ENCODE measurements at places on chromosomes 4 and X. TPM values are rescaled to one million over a fixed set of nuclear protein-coding genes. Genes with fewer than 3 reads are reported as not detected.

DNA sequence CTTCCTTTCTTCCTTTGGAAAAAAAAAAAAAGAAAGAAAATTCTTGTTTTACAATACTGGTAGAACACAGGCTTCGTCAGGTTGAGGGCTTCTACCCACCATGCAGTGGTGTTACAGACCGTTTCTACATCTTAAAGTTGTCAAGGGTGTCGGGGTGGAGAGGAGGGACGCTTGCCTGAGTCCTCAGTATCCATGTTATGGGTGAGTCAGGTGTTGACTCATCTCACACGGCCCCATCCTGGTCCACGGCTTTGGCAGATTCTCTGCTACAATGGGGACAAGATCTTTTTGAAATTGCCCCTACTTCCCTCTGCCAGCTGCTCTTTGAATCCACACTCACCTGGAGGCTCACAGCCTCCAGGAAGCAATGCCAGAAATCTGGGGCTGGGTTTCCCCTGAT, 310.3 kb upstream of the ZFP42 start:
- DNase-seq, result no peak
- no peaks in the 10 kb centered on the region for H3K27me3 ChIP-seq
- no peaks in the 10 kb centered on the region for H3K36me3 ChIP-seq
- no peaks in the 10 kb centered on the region for H3K4me1 ChIP-seq

DNA sequence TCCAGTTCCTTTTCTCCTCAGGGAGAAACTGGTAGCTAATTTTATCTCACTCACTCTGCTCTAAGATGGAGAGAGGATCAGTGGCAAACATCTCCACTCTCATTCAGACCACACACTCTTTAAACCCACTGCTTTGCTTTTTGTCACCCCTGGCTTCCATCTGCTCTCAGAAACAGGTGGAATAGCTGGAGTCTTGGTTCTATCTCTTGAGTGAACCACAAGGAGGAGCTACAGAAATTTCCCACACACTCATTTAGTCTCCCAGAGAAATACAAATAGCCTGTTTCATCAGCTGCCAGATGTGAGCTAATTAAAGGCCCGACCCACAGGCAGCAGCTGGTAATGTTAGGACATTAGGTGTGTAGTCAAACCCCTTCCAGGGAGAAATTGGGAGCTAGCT, 96.6 kb downstream of the STPG2 start:
- H3K4me3 ChIP-seq, result no peak overlapping the region
- no peaks in the 10 kb centered on the region for H3K27me3 ChIP-seq
- H3K4me1 ChIP-seq, result no peaks in the 10 kb centered on the region
- DNase-seq, result no peak
- H3K27ac ChIP-seq, result no peak overlapping the region

- no peak overlapping the region for H3K27ac ChIP-seq
- H3K4me1 ChIP-seq, result peaks cover 20% of the 10 kb centered on the region
- no peaks in the 10 kb centered on the region for H3K36me3 ChIP-seq
- H3K4me3 ChIP-seq, result no peak overlapping the region
These were observed 1.5 kb downstream of the EVC start for GRCh38 chr4:5712517-5712916.

DNA sequence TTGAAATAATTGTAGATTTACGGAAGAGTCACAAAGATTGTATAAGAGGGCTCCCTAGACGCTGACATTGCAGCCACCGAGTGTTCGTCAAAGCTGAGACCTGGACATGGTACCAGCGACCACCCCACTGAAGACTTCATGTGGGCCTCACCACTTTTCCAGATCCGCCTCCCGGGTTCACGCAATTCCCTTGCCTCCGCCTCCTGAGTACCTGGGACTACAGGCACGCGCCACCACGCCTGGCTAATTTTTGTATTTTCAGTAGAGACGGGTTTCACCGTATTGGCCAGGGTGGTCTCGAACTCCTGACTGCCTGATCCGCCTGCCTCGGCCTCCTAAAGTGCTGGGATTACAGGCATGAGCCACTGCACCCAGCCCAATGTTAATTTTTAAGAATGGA, 29.7 kb downstream of the CPLX1 start:
- H3K36me3 ChIP-seq, result no peaks in the 10 kb centered on the region
- H3K4me1 ChIP-seq, result peaks cover 44% of the 10 kb centered on the region
- no peak overlapping the region for H3K4me3 ChIP-seq
- no peak overlapping the region for H3K27ac ChIP-seq
- H3K27me3 ChIP-seq, result peaks cover 35% of the 10 kb centered on the region

- H3K36me3 ChIP-seq, result no peaks in the 10 kb centered on the region
- no peak overlapping the region for H3K4me3 ChIP-seq
- H3K27me3 ChIP-seq, result no peaks in the 10 kb centered on the region
- H3K27ac ChIP-seq, result no peak overlapping the region
- no peaks in the 10 kb centered on the region for H3K4me1 ChIP-seq
These were observed 234.8 kb downstream of the COL25A1 start for GRCh38 chr4:109067508-109068235.

DNA sequence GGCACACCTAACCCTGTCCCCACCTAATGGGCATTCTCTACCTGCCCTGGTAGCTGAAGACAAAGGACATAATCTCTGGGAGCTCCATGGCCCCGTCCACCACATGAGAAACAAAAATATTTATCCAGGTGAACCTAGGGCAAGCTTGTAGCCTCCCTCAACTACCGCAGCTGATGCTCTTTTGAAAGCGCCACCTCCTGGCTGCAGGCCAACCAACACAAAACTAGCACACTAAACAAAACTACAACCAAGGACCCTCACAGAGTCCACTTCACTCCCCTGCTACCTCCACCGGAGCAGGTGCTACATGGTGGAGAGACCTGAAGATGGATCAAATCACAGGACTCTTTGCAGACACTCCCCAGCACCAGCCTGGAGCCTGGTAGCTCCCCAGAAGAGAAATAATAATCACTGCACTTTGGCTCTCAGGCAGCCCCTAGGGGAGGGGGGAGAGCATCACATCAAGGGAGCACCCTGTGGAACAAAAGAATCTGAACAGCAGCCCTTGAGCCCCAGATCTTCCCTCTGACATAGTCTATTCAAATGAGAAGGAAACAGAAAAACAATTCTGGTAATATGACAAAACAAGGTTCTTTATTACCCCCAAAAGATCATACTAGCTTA, 111.3 kb upstream of the ATP8A1 start:
- no peak for DNase-seq
- H3K27ac ChIP-seq, result no peak overlapping the region
- no peaks in the 10 kb centered on the region for H3K36me3 ChIP-seq
- no peaks in the 10 kb centered on the region for H3K4me1 ChIP-seq
- H3K4me3 ChIP-seq, result no peak overlapping the region

DNA sequence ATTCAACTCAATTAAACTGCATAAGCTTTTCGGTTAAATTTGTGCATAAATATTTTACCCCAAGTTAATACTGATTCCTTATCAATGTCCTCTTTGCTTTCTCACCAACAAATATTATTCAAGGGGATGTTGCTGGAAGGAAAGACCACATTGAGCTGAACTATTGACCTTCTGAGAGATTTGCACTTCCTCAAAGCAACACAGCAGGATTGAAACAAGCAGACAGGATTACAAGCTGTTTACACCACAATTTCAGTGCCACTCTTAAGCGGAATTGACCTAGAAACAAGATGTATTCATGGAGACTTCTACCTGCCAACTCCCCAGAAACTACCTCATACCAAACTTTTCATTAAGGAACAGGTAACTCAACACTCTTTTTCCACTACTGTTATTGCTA, 96.5 kb upstream of the DUSP21 start:
- H3K4me1 ChIP-seq, result no peaks in the 10 kb centered on the region
- H3K27ac ChIP-seq, result no peak overlapping the region
- no peak overlapping the region for H3K4me3 ChIP-seq
- H3K27me3 ChIP-seq, result no peaks in the 10 kb centered on the region
- H3K36me3 ChIP-seq, result no peaks in the 10 kb centered on the region
- DNase-seq, result no peak

DNA sequence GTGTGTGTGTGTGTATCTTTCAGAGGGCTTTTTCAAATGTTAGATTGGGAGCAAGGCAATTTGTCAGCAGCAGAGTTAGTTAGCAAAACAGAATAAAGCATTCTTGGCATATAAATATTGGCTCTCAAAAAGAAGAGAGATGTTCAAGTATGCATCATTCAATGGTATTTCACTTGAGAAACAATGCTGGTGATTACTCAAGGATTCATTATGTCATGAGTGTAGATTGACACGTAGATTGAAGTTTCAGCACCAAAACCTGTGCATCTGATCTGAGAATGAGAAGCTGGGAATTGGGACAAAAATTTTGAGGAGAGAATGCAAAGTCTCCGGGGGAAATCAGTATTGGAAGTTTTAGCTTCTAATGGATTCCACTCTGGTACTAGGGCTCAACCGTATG, 241.4 kb downstream of the FRMPD4 start:
- H3K4me3 ChIP-seq, result no peak overlapping the region
- no peaks in the 10 kb centered on the region for H3K4me1 ChIP-seq
- no peak overlapping the region for H3K27ac ChIP-seq
- no peaks in the 10 kb centered on the region for H3K27me3 ChIP-seq
- H3K36me3 ChIP-seq, result no peaks in the 10 kb centered on the region

DNA sequence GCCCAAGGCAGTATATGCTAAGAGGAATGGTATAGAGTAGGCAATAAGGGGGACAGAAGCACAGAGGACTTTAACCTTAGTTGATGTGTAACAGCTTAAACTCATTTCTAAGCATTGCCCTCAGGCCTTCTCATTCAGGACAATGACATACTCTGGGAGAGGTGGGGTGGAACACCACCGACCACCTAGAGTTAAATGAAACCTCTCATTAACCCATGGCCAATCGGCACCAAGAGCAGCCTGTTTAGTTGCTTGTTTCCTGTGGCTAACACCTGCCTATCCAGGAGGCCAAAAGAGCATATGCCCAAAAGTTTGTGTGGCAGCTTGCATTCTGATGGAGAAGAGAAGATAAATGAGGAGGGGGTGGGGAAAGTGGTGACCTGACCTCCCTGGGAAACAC, 88.7 kb upstream of the PLAC1 start:
- H3K27ac ChIP-seq, result no peak overlapping the region
- no peak overlapping the region for H3K4me3 ChIP-seq

SGCB gene
- 0.09 TPM for total RNA-seq

PPP1R2C gene
- not detected for total RNA-seq

Data from K562 (cell line).